ENCODE measurements at places on chromosomes 5 and 9. TPM values are rescaled to one million over a fixed set of nuclear protein-coding genes. Genes with fewer than 3 reads are reported as not detected.

- DNase-seq = no peak
These were observed 26.6 kb downstream of the ENHO start for GRCh38 chr9:34496149-34496712.

DNA sequence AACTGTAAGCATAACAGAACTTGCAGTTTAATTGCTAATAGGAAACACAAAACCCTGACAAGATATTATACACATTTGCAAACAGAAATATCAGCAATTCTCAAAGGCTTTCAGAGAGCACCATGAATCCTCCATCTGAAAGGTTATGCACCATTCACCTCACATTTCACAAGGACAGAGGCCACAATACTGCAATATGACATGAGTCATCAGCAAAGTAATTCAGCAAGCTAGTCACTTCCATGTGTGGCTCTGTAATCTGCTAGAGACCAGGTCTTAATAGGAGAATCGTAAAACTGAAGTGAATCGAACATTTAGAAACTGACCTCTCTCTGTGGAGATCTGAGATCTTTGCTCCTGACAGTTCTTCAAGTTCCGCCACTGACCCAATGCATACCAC lies 28.3 kb downstream of the IARS1 start:
- DNase-seq = no peak

- no peak for DNase-seq
These were observed 409.2 kb downstream of the BNC2 start for GRCh38 chr9:16461137-16461840.

DNA sequence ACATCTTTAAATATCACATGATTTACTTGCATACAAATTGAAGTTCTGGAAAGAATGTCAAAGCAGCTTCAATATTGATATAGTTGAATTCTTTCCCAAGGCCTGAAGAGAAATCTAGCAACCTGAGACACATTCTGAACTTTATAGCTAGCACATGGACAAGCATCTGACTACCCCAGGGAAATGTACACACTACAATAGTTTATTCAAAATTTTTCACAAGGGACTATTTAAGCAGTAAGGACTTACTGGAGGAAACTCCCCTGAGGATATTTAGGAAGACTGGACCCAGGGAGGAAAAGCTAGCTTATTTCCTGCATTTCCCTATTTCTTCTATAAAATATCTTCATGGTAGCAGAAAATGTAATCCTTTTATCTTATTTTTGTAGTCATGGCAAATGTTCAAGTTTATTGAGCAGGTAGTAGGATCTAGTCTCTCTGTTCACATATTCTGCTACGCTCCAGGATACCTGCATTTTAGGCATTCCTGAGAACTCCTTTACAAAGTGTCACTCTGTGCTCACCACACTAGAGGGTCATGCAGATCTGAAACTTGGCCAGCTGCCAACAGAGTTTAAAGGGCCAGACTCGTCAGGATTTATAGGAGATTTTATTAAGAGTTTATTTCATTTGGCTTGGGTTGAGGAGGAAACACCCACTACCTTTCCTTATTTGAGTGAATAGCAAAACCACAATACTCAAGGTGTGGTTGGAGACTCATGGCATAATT lies 348.4 kb upstream of the FTMT start:
- peak; percentile 57 for DNase-seq

GRCh38 chr5:892394-893136 lies at the start of the genes BRD9 and TRIP13:
Gene BRD9 (minus strand): TSS chr5:892801. CDS start chr5:892657, 144 bp downstream.
Gene TRIP13 (plus strand): TSS chr5:892884. CDS start chr5:892999, 115 bp downstream.
- peak; percentile 87 for DNase-seq

- DNase-seq = no peak
These were observed 582.2 kb downstream of the CETN3 start for GRCh38 chr5:89827359-89827758.

DNA sequence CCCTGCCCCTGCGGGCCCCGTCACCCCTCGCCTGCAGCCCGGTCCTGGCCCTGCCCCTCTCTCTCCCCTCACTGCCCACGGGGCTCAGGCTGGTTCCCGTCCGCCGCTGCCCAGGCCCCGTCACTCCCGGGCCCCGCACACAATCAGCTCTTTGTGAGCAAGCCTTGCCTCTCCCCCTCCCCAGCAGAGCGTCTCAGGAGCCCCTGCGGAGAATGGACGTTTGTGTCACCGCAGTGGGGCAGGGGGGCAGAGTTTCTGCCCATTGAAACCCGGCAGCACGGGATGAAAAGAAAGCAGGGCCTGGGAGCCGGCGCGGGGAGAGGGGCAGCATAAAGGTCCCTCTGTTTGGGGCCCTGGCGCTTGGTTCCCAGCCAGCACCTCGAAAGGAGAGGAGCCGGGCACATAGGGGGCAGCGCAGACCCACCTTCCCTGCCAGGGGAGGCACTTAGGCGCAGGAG lies 13.5 kb upstream of the NUP214 start:
- no peak for DNase-seq

- no peak for DNase-seq
These were observed 174.3 kb downstream of the MRPS30 start for GRCh38 chr5:44983006-44983405.

Gene FAM221B
- not detected for total RNA-seq
